ENCODE measurements at places on chromosomes 7 and 10.
A peak's percentile ranks its signal among the peaks of the same experiment; 100 is the strongest.

- no peak for DNase-seq
Measured at GRCh38 chr10:103758294-103758681, 97.1 kb downstream of the SH3PXD2A start.

- DNase-seq: no peak
Measured at GRCh38 chr10:132534391-132535064, 3.1 kb upstream of the INPP5A start.

DNA sequence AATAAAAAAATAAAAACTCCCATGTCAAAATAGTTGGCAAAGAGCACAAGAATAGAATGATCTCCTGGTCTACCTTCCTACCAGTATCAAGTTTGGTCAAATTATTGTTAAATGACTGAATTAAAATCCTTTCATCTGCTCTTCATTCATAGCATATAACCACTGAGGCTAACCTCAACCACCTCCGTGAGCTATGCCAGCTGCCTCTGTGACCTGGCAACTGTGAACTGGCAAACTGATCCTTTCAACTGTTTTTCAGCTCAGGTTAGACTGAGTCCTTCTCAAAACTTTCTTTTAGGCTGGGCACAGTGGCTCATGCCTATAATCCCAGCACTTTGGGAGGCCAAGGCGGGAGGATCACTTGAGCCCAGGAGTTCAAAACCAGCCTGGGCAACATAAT lies 36.1 kb downstream of the NUDCD3 start:
- DNase-seq: no peak

DNA sequence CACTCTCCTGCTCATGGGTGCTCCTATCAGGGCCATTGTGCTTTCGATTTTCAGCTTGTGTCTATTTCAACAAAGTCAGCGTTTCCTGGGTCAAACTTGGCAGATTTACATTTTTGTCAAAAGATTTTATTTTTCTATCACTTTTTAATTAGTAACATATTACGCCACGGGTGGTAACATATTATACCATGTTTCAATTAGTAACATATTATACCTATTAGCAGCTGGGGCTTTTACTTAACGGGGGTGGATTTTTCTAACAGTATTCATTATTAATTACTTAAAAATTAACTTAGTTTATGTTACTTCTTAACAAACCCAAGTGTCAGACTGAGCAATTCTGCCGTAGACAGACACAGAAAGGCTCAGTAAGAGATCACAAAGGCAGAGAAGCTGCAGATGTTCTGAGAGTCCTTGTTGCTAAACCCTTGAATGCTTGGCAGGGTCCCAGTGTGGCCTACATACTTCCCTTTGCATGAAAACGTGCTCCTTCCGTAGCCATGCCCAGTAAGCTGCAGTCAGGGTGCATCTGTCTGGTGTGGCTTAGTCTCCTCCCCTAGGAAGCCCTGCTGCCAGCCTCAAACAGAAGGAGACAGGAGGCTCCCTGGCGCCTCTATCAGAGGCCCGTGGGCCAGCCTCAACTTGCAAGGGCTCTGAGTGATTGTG lies 263.1 kb upstream of the CXCL12 start:
- no peak for DNase-seq

- no peak for DNase-seq
Measured at GRCh38 chr7:152762056-152762455, 2.5 kb downstream of the ACTR3B start.

- no peak for DNase-seq
Measured at GRCh38 chr7:32416846-32417245, 73.3 kb downstream of the LSM5 start.

DNA sequence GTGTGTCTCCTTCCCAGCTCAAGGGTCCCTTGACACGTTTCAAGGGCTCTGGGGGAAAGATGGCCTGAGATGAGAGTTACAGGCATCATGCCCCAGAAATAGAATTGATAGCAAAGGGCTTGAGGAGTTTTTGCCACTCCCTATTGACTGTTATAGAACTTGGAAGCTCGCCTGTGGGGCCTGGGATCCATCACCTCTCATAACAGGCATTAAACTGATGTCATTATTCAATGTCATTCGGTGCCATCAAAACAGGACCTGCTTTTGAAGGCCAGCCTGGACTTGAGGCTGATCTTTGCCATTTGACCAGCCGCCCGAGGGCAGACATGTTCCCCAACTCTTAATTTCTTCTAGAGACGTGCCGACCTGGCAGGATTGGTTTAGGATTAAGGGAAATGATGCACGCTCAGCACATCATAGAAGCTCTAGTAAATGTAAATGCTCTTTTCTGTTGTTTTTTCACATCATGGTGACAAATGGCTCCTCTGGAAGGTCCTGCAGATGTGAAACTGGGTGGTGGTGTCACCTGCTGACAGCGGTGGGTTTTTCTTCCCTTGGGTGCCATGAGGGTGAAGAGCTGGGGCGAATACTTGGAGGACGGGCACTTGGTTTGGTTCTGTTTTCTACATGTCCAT lies 16.7 kb upstream of the KLF6 start:
- DNase-seq: no peak

DNA sequence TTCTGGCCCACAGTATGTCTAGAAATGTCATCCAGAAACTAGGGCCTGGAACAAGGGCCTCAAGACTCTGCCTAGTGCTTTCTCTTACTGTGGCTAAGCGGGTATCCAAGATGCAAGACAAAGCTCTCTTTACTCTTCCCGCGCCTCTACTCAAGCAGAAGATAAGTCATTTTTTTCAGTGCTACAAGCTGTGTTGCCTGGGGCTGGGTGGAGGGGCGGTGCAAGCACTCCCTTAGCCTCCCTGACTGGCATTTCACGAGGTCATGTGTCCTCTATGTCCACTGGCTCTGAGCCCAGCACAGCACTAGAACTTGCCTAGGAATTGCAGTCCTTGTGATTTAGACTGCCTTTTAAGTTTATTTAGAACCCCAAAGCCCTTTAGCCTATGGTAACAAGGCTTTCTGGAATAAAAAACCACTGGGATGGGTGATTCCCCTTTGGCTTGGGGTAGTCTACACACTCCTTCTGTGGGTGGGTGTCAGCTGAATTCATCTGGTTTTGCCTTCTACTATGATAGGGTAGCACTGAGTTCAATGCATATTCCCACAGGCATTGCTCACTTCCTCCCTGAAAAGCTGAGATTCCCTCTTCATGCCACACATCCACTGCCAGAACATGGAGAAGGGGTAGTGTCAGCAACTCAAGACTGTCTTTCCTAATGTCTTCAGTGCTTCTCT lies 371.8 kb upstream of the KCND2 start:
- DNase-seq: no peak

GRCh38 chr7:142125256-142125955 lies 13.9 kb downstream of the MGAM2 start:
- no peak for DNase-seq

DNA sequence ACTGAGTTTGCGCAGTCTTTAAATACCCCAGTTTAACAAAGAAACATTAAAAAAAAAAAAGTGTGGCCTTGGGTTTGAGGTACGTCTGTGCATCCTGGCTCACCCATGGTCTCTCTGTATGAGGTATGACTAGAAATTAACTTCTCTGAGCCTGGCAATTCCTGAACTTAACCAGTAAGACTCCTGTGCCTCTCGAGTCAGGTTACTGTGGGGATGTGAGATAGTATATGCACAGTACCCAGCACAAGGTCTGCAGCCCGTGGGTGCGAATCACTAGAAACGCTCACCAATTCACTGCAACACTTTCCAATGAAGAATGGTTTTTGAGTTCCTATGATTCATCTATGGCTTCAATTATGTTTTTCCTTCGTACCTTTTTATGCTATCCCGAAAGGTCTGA lies 149.9 kb downstream of the SFMBT2 start:
- no peak for DNase-seq

DNA sequence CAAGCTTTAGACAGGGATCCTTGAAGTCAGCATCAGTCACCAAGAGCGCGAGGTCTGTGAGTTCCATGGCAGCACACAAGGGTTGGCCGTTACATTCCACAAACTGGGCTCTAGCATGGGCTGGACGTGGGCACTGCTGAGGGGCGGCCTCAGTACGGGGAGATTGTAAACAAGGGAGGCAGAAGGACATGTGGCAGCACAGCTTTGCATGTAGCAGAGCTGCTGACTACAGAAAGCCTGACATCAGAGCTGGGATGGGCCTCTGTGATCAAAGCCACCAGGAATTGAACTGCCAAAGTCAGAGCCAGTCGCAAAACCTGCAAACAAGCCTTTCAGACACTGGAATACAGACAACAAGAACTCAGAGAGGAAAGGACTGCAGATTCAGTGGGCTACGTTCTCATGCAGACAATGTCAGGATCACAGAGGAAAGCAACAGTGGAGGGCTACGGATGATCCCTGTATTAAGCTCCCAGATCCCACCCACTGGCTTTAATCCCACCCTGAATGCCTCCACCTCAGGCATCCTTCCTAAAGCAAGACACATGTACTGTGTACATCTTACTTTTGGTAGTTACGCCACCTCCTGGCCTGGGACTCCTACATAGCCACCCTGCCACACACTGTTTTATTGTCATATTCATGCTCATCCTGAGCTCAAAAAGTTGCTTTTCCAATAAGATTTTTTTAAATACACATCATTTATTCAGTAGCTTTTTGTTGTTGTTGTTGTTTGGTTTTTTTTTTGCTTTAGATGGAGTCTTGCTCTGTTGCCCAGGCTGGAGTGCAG lies 291.1 kb upstream of the IMMP2L start:
- no peak for DNase-seq

DNA sequence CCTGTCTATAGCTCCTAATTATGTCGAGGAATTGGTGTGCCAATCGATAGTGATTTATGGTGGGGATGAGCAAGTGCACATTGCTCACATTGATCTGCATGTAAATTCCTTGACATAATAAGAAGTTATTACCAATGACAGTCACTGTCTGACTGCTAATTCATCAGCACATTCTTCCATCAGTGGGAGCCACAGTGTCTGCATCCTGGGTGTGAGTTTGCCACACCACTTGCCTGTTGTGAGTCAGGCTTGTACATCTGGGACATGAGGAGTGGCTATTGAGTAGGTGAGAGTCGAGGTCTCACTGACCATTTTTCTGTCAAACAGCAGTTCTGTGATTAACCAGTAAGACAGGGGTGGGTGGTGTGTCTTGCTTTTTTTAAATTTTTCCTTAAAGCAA lies 263.4 kb downstream of the LRMDA start:
- no peak for DNase-seq

- no peak for DNase-seq
Measured at GRCh38 chr10:105718207-105718995, 1077.3 kb downstream of the SORCS3 start.

- no peak for DNase-seq
Measured at GRCh38 chr7:69445541-69445940, 152.7 kb upstream of the AUTS2 start.

- DNase-seq: no peak
Measured at GRCh38 chr10:17206210-17206709, 4.8 kb upstream of the TRDMT1 start.

GRCh38 chr7:110283056-110283455 lies 807.9 kb upstream of the LRRN3 start:
- no peak for DNase-seq

DNA sequence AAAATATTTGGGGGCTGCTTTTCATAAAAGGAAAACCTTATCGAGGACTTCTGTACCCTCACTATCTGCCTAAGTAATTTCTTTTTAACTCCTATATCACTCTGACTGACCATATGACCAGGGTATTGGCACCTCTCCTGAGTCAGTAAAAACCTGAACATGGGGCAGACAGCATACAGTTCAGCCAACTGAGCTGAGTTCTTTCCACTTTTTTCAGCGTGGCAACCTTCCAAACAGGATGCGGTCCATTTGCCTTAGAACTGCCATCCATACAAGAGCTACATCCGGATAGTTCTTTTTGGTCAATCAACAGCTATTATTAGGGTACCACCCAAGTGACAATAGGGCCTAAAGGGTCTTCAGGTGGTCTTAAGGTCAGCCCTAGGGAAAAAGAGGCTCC lies 122.6 kb downstream of the MARCHF5 start:
- DNase-seq: no peak

DNA sequence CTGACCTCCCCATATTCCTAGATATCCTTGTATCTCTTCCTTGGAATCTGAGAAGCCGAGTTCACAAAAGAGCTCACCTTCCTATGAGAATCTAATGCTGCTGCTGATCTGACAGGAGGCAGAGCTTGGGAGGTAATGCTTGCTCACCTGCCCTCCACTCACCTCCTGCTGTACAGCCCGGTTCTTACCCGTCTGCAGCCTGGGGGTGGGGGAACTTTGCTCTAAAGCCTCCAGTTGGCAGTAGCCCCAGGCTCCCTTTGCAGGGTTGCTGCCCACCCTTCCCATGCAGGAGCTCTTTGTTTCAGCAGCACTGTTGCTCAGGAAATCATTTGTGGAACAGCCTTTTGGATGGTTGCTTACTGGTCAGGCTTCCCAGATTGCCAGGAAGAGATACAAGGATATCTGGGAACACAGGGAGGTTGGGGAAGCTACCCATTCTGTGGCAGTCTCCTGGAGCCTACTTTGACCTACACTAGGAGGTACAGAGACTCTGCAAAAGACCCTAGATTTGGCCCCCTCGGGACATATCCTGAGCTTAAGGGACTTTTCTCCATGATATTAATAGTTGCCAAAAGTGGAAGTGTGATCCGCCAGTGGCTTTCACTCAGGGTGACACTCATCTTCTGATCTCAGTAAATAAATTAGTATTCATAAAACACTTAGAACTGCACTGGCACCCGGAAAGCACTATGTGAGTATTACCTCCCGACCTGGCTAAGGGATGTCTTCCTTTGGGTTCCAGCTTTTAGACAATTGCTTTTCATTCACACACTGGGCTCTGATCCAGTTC lies 363.7 kb upstream of the PODXL start:
- DNase-seq: no peak

- DNase-seq: peak; percentile 57
Measured at GRCh38 chr10:61621605-61622051, 41.1 kb upstream of the CABCOCO1 start.

DNA sequence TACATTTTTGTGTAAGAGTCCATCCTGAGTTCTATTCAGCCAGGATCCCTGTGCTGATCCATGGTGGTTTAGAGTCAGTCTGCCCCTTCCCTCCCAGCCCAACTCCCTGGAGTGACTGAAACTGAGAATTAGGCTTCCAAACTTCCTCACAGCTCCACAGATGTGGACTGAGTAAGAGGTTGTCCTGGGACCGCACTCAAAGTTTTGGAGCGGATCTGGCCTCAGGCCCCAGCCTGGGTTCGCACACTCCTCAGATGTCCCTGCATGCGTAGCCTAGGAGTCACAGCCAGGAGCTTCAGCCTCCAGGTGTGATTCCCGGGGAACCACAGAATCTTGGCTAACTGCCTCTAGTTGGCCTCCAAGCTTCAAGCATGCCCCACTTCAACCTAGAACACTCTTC lies 218.1 kb downstream of the C7orf25 start:
- DNase-seq: no peak

- no peak for DNase-seq
Measured at GRCh38 chr10:80055760-80056159, 22.7 kb upstream of the TMEM254 start.

DNA sequence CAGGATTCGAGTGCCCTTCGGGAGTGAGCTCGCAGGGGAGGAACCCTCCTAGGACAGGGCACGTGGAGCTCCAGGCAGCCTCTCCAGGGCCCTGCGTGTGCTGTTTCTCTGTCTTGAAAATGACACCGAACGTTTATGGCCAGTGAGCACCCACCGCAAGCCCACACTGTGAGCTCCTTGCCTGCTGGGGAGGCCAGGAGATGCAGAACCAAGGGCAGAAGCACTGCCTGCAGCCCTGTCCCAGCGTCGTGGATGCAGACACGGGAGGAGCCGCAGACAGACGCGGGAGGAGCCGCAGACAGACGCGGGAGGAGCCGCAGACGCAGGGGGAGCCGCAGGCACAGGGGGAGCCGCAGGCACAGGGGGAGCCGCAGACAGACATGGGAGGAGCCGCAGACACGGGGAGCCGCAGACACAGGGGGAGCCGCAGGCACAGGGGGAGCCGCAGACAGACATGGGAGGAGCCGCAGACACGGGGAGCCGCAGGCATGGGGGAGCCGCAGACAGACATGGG lies 314.4 kb downstream of the PTPRN2 start:
- DNase-seq: no peak

All from NCI-H1092 (cell line).